B cell (primary cell): ENCODE measurements at places on chromosomes 6 and 20. TPM values are rescaled to one million over a fixed set of nuclear protein-coding genes. Genes with fewer than 3 reads are reported as not detected.

The CRYBG1 gene
- 47.0 and 47.2 TPM in 2 replicates for total RNA-seq

The IYD gene
- total RNA-seq = not detected in 2 replicates

The ELOVL2 gene
- total RNA-seq = not detected in 2 replicates

The LSM2 gene
- total RNA-seq = 45.3 and 52.4 TPM in 2 replicates

The DOP1A gene
- total RNA-seq = 28.3 and 37.5 TPM in 2 replicates

The GSTA1 gene
- total RNA-seq = not detected in 2 replicates

The MAS1 gene
- not detected in 2 replicates for total RNA-seq

The BIRC7 gene
- total RNA-seq = not detected in 2 replicates

The TTK gene
- 0.68 and 0.84 TPM in 2 replicates for total RNA-seq

The TMC2 gene
- not detected in 2 replicates for total RNA-seq

The APOM gene
- total RNA-seq = 2.6 and 3.6 TPM in 2 replicates

The PARD6B gene
- total RNA-seq = 6.0 and 10.1 TPM in 2 replicates

The RSPO3 gene
- total RNA-seq = not detected in 2 replicates

The TNXB gene
- total RNA-seq = 19.0 and 22.7 TPM in 2 replicates

The AP5S1 gene
- 12.6 and 12.8 TPM in 2 replicates for total RNA-seq

The C6orf15 gene
- total RNA-seq = not detected in 2 replicates
